ENCODE measurements at places on chromosomes 5 and 9.

DNA sequence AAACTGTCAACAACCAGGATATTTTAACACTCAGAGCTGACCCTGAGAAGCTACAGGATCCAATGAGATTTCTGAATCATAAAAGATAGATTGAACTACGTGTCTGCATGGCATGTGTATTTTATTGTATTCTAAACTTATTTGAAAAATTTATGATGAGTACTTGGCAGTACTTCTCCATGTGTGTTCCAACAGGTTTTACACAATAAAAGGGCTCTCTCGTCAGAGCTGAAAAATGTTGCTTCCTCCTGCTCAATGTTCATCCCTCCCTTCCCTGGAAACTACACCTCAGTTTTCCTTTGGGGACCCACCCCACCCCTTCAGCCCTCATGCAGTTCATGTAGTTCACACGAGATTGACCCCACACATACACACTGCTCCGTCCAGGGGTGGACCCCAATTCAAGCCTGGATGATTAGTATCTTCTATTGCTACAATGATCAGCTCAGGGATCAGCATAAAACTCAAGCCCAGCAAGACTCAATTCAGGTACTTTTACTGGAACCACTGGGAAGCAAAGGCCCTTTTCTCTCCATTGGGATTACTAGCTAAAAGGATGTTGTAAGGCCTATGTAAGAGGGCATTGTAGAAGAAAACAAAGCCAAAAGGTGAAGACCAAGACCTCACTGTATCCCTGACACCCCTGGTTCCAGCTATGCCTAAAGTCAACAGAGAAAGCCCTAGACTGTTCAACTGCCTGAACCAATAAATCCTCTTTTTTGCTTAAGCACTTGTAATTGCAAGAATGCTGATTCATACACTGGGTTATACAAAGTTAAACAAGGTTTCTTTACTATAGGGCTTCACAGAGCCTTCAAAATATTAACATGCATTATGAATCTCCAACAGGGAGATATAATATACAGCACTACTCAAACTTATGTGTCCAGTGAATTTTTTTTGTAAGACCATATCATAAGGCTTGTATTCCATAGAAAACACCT lies 112.6 kb downstream of the SAXO1 start:
- DNase-seq, result no peak

- no peak for DNase-seq
Measured at GRCh38 chr5:168743617-168744016, 164.4 kb upstream of the PANK3 start.

DNA sequence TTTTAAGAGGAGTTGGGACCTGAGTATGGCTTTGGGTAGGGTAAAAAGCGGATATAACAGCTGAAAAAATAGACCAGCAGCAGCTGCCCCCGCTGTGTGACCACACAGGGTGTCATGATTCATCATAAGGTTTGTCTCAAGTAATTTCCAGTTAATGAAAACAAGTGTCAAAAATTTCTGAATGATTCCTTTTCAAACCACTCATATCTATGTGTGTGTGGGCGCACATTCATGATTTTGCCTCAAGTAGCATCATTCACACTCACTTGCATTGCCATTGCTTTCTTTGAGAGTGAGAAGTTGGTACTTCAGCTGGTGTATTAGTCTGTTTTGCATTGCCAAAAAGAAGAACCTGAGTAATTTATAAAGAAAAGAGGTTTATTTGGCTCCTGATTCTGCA lies 12.1 kb upstream of the TNFAIP8 start:
- no peak for DNase-seq

DNA sequence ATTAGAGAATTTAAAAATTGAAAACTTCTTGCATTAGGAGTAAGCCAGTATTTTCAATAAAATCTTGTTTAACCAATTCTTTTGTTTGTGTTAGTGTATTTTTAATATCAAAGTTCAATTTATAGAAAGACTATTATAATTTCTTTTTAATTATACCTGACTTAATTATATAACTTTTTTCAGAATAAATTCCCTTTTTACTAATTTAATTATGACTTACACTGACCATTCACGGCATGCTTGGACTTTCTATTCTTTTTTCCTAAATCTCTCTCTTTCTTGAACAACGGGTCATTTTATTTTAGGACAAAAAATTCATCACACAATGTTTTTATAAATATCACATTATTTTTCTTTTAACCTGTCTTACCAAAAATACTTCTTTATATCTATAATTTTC lies 555.3 kb upstream of the PTGER4 start:
- DNase-seq, result no peak

- peak; percentile 38 for DNase-seq
Measured at GRCh38 chr9:107000218-107000617, 137.3 kb downstream of the ZNF462 start.

GRCh38 chr9:25716220-25716872 lies 38.1 kb upstream of the TUSC1 start:
- peak; percentile 51 for DNase-seq

DNA sequence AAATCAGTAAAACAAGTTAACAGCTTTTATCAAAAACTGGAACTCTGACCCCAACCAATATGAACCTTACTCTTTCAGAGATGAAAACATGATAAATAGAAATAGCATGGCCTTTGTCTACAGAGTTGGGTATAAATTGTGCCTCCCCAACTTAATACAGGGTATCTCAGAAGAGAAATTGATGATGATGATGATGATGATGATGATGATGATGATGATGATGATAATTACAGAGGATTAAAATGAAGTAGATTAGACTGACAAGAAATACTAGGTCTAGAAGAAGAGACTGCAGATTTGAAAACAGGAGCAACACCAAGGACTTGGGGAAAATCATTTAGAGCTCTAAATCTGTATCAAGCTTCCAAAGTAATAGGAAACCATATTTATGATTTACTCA lies 27.1 kb downstream of the PFDN1 start:
- DNase-seq, result no peak

GRCh38 chr5:145220481-145220880 lies 614.7 kb downstream of the PRELID2 start:
- DNase-seq, result no peak

DNA sequence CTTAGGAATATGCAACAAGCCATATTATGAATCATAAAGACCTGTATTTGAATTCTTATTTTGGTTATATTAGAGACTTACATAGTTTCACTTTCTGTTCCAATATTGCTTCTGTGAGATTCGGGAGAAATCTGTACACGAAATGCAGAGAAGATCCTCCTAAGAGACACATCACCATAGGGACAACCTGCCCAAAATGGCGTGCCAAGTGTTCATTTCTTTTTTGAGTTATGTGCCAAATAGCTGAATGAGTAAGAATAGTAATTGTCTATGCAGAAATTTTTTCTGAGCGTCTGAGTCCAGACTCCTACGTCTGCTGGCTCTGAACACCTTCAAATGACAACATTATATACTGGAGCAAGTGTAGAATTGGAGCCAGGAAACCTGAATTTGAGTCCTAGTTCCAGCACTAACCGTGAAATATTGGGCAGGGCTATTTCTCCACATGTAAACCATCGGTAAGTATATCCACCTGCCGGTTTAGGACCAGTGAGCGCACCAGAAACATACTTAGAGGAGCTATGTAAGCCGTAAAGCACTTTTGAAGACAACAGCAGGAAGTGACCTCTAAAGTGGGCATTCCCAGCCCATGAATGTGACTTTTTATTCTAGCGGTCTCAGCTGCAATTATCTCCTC lies 163.9 kb upstream of the DMRT1 start:
- no peak for DNase-seq

DNA sequence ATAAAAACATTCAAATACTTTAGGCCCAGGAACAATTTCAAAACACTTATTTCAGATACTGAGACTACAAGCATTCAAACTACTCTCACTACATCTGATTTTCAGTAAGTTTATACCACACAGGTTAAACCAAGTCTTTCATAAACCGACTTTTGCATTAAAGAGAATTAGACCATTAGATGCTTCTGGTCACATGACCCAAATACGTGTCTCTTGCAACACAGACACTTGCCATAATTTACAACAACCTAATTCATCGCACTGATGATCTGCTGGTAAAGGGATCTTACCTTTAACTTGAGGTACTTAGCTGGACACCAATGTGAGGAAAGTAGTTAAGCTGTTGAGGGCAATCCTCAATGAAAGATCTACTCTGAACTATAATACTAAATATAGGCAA lies 3.2 kb downstream of the HNRNPH1 start:
- no peak for DNase-seq

GRCh38 chr5:45643056-45643455 lies 53.1 kb downstream of the HCN1 start:
- DNase-seq, result no peak

GRCh38 chr9:33329979-33330378 lies 39.7 kb downstream of the NFX1 start:
- DNase-seq, result peak; percentile 25

GRCh38 chr9:6216951-6217350 lies 1.3 kb downstream of the IL33 start:
- DNase-seq, result no peak

DNA sequence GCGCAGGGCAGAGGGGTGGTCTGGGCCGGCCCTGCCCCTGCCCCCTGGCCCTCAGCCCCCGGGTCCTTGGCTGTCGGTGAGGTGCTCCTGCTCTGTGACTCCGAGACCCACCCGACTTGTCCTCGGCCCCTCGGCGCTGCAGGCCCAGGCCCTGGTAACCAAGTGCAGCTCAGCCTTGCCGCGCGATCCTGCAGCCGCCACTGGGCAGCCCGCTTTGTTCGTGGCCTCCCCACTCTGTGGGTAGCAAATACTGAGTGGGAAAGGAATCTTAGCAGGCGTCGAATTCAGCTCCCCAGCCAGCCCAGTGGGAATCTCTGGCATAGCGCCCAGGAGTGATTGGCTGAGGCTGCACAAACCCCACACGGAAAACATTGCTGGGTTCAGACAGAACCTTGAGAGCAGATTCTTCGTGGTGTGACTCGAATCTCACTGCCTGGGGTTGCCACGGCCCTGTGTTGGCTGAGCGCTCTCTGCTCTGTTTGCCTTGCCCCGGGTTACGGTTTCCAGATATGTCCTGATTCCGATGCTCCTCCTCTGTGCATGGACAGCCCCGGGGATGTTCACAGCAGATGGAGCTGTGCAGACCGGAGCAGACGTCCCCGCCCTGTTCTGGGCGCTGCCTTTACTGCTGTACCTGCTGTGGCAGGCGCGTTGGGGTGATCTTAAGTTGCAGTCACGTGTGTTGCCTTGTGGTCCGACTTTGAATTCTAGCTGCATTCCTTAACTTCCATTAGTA lies 13.4 kb upstream of the EXOC3 start:
- DNase-seq, result peak; percentile 64

GRCh38 chr5:156799171-156799570 lies 50.9 kb upstream of the PPP1R2B start:
- no peak for DNase-seq
